Endodermal cell (in vitro differentiated cells): ENCODE measurements at places on chromosomes 3 and 15. TPM values are rescaled to one million over a fixed set of nuclear protein-coding genes. Genes with fewer than 3 reads are reported as not detected.

The CATSPER2 gene
- total RNA-seq, result 0.76 to 1.8 TPM (median 1.2 TPM) in 3 replicates

The GABRG3 gene
- 0.53 to 0.84 TPM in 2 of 3 replicates, not detected in the other for total RNA-seq

The XXYLT1 gene
- total RNA-seq, result 26.6 to 35.9 TPM (median 35.5 TPM) in 3 replicates

DNA sequence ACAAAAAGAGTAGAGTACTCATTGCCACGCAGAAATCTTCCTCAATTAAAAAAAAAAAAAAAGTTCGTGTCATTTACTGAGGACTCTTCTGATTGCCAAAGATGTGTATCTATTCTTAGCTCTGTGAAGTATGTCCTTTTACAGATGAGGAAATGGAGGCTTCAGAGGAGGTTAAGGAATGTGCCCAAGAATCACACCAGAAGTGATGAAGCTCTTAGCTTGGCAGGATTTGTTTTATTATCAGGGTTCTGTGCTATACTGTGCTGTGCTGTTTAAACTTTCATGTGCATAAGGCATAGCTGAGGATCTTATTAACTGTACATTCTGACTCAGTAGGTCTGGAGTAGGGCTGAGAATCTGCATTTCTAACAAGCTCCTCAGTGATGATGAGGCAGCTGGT, 665.2 kb upstream of the ADAMTS9 start:
- DNase-seq, result no peak

GRCh38 chr3:69803681-69804270, 64.5 kb downstream of the MITF start:
- DNase-seq, result no peak

GRCh38 chr3:146227486-146227885, 23.4 kb downstream of the PLSCR4 start:
- DNase-seq, result peak; percentile 48

DNA sequence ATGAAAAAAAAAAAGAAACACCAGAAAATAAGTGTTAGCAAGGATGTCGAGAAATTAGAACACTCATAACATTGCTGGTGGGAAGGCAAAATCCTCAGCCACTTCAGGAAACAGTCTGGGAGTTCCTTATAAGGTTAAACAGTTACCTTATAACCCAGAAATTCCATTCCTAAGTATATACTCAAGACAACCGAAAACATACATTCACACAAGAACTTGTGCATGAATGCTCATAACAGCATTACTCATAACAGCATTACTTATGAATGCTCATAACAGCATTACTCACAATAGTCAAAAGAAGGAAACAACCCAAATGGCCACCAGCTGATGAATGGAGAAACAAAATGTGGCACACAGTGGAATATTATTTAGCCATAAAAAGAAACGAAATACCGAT, 34.8 kb upstream of the DCP1A start:
- DNase-seq, result no peak

- DNase-seq, result no peak
Observed at GRCh38 chr15:35624881-35625280, 78.9 kb upstream of the DPH6 start.

DNA sequence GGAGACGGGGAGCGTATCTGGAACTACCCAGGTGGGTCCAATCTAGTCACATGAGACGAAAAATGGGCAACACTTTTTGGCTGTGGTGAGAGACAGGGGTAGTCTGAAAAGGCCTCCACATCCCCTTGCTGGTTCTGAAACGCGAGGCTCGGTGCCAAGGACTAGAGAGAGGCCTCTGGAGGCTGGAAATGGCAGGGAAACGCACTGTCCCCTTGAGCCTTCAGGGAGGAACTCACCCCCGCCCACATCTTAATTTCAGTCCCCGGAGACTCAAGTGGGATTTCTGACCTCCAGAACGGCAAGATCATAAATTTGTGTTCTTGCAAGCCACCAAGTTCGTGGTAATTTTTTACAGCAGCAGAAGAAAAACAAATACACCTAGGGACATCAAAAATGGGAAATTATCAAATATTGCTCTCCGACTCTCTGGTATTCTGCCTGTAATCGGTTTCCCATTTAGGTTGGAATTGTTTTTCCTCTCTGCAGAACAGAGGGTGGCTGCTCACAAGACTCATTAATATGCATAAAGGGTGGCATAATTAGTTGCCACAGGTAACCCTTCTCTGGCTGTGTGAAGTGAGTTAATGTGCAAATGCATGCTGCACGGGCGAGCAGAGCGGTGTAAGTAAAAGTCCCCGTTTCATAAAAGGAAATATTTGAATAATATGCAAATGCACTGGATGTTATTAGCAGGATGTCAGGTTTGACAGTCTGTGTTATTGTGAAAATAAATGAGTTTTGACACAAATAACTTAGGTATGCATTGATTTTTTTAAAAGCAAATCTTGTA, 185.7 kb downstream of the ARRDC4 start:
- no peak for DNase-seq

DNA sequence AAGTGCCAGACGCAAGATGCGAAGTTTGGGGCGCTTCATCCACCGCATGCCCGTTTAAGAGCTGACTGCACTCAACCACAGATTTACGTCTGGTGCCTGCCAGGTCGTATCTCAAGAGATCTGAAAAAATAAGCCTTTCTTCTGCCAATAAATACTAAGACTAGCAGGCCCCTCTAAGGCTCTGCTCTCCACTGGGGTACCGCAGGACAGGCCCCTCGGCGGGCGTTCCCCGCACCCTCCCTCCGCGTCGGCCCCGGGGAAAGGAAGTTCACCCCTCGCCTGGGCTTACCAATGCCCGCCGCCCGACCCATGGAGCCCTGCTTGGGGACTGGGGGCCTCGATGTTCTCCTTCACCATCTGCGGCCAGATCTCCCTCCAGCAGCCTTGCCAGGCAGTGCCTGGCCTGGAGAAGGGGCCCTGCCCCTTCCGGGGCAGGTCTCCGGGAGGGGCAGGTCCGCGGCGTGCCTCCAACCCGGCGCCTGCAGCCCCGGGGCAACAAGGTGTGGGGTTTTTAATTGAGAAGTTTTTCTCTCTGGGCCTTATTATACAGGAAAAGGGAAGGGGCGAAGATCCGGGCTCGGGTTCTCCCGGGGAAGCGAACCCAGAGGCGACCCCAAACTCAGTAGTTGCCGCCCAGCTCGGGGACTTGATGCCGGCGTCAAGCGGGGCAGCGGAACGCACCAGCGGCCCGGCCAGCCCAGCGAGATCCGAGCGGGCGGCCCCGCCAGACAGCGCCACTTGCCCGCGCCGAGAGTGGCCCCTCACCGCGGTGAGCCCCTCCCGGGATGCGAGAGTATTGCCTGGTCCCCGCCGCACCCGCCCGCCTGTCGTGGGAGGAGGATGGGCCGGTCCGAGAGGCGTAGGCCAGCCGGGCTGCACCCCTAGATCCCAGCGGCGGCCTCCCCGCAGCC, 735 bp downstream of the GOLGA8B start:
- DNase-seq, result peak; percentile 74

DNA sequence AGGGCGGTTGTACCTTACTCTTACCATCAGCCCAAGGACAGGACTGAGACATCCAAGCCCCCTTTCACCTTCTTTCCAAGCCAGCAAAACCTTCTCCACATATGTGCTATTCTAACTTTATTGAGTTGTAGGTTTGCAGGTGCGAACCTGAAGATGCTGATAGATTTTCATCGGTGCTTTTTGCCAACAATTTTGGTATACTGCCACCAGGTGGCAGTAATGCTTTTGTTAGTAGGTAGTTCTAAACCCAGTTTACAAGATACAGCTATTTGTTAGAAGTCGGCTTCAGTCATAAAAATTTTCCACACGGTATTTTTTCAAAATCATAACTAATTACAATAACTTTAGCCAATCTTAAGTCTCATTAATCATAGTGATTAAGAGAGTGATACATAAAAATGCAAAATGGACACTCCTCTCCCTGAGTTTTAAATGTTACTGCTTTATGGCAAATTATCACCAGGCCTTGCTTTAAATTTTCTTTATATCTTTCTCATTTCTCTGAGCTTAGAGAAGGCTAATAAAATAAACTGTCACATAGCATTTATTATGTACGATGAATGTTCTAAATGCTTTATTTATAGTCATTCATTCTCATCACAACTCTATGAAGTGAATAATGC, 636 bp downstream of the TBC1D21 start:
- DNase-seq, result peak; percentile 65
